ENCODE measurements at places on chromosomes 2 and 18. TPM values are rescaled to one million over a fixed set of nuclear protein-coding genes. Genes with fewer than 3 reads are reported as not detected.

MSH2 gene
- 4.4 TPM for polyA plus RNA-seq

PXDN gene
- 17.7 TPM for polyA plus RNA-seq

DNMT3A gene
- polyA plus RNA-seq = 9.7 TPM

CRYGC gene
- not detected for polyA plus RNA-seq

KCNE4 gene
- 1.5 TPM for polyA plus RNA-seq

DSC3 gene
- 0.73 TPM for polyA plus RNA-seq
